Activated T-helper 2 cell treated with anti-CD3 and anti-CD28 coated beads, Interferon-gamma antibody, Interleukin-2, Interleukin-4, amounts not matched to agents 10 μg/mL and 5 μg/mL and 100 μg/mL, durations not matched to agents 14 hours and 24 hours and 36 hours (primary cell): ENCODE measurements at places on chromosomes 5 and 9. TPM values are rescaled to one million over a fixed set of nuclear protein-coding genes. Genes with fewer than 3 reads are reported as not detected.

DNA sequence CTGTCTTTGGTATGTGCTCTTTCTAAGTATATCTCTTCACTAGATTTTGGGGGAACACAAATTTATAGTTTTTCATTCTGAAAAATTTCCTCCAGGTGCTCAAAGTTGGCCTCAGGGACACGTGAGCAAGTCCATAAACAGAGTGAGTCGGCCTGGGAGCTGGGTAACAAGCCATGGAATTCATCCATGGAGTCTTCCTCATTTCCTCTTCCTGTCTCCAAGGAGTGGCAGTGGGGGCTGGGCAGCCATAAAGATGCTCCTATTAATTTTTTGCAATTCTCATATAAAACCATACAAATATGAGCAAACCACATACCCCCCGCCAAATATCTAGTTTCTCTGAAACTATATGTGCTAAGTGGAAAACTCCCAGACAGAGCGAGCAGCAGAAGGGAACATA, 136.6 kb upstream of the OTULINL start:
- no peaks in the 10 kb centered on the region for H3K27me3 ChIP-seq
- no peak for DNase-seq
- no peak overlapping the region for H3K4me3 ChIP-seq
- H3K36me3 ChIP-seq: peaks cover 3% of the 10 kb centered on the region
- H3K4me1 ChIP-seq: peaks cover 9% of the 10 kb centered on the region
- H3K27ac ChIP-seq: no peak overlapping the region

DNA sequence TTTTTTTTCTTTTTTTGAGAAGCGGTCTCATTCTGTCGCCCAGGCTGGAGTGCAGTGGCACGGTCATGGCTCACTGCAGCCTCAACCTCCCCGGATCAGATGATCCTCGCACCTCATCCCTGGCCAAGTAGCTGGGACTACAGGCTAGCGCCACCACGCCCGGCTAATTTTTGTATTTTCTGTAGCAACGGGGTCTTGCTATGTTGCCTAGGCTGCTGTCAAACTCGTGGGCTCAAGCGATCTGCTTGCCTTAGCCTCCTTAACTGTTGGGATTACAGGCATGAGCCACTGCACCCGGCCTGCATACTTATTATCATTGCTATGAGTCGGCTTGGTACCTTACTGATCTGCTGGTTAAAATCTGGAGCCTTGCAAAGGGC, 790 bp upstream of the IARS1 start:
- no peak for DNase-seq
- H3K36me3 ChIP-seq: peaks cover 69% of the 10 kb centered on the region
- H3K4me1 ChIP-seq: peaks cover 55% of the 10 kb centered on the region
- peak overlapping the region; percentile 99 for H3K27ac ChIP-seq
- H3K27me3 ChIP-seq: no peaks in the 10 kb centered on the region

DNA sequence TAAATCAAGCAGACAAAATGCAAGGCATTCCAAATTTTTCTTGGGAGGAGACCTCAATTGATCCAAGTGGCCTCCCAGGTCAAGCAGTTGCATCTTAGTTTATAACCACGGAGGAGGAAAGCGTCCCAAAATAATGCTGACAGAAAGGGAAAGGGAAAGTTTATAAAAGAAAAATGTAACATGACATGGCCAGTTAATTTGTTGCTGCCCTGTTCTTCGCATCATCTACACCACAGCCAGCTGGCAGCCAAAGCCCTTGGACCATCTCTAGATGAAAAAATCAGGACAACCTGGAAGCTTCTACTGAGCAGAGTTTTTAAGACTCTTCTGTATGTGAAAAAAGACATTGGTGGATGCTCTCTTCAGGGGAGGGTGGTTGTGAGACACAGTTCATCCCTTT, 128.8 kb upstream of the FBXL7 start:
- no peaks in the 10 kb centered on the region for H3K4me1 ChIP-seq
- no peaks in the 10 kb centered on the region for H3K27me3 ChIP-seq
- DNase-seq: no peak
- no peaks in the 10 kb centered on the region for H3K36me3 ChIP-seq
- H3K4me3 ChIP-seq: no peak overlapping the region

DNA sequence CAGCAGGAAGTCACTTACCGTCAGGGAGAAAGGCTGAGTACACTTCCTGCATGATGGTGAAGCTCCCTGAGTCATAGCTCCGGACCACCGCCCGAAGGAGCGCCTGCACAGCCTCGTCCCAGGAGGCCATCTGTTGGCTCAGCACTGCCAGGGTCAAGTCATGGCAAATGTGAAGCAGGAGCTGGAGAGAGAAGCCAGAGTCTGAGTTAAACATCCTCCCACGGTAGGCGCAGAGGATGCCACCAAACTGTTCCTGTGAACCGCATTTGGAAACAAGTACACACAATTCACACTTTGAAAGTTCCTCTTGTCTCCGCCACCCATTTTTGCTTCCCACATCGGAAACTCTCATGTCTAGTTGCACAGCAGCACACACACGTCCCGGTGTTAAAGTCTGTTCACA, 33.9 kb downstream of the CNOT8 start:
- no peak overlapping the region for H3K27ac ChIP-seq
- no peaks in the 10 kb centered on the region for H3K4me1 ChIP-seq
- peaks cover 82% of the 10 kb centered on the region for H3K36me3 ChIP-seq
- DNase-seq: no peak

Gene ADAMTS2
- total RNA-seq: not detected in 2 replicates

Gene CRB2
- not detected in 2 replicates for total RNA-seq

Gene HAPLN1
- not detected in 2 replicates for total RNA-seq

Gene MYOZ3
- 0.09 TPM in 2 replicates for total RNA-seq
